ENCODE measurements at places on chromosomes 12 and 14.

DNA sequence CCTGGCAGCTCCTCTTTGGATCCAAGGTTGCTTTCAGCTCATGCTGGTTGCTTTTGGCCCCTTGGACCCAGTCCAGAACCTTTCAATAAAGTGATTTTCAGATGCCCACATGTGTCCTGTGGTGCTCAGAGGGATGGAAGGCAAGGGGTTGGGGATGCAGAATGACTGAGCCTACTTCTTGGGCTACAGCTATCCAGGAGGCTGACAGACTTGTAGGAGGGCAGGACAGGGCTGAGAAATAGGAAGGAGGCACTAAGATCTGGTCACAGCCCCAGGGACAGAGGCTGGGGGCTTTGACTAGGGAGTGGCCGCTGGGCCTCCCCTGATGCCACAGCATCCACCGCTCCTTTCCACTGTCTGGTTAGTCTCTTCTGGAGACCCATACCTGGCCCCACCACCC, 1.2 kb upstream of the HOXC11 start:
- no peak for DNase-seq

- DNase-seq, result no peak
These were observed 37.5 kb downstream of the EMP1 start for GRCh38 chr12:13233830-13234641.

- DNase-seq, result no peak
These were observed 237.0 kb upstream of the TBX3 start for GRCh38 chr12:114920771-114921554.

- DNase-seq, result no peak
These were observed 171.0 kb downstream of the PAH start for GRCh38 chr12:102745971-102746600.

DNA sequence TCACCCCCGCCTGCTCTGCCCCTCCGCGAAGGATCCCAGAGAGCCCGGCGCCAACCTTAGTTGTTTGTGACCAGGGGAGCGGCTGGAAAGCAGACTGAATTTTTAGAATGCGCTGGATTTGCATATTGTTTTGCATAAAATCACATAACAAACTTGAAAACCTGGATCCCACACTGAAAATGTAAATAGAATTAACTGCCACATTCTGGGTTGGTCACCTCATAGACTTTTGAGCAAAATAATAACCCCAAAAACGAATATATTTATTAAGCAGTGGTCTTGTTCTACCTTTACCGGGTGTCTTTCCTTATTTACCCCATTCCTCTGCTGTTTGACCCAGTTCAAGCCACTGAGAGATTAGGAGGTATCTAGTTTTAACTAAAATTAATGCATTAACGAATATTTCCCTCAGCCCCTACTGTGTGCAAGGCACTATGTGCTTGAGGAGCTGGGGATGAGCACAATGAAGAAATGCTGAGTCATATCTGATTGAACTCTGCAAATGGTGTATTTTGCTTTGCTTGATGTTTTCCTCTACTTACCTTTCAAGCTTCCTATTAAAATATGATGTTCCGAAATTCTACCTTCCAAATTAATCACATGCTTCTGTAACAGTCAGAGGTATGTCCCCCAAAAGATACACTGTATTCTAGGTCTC, 438 bp upstream of the EGLN3 start:
- no peak for DNase-seq

DNA sequence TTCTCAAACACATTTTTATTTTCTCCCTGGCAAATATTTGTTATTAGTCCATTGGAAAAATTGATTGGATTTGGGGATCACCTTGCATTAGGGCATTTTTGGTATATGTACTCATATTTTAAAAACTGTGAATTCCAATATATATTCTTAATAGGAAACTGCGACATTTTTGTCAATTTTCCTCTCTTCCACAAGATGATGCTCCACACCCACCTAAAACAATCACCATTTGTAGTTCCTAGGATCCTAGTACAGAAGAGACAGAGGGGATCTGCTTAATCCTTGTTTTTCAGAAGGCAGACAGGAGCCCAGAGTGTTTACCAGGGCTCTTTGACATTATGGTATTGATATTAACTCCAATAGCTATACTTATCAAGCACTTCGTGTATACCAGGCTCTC, 22.8 kb upstream of the OASL start:
- no peak for DNase-seq

DNA sequence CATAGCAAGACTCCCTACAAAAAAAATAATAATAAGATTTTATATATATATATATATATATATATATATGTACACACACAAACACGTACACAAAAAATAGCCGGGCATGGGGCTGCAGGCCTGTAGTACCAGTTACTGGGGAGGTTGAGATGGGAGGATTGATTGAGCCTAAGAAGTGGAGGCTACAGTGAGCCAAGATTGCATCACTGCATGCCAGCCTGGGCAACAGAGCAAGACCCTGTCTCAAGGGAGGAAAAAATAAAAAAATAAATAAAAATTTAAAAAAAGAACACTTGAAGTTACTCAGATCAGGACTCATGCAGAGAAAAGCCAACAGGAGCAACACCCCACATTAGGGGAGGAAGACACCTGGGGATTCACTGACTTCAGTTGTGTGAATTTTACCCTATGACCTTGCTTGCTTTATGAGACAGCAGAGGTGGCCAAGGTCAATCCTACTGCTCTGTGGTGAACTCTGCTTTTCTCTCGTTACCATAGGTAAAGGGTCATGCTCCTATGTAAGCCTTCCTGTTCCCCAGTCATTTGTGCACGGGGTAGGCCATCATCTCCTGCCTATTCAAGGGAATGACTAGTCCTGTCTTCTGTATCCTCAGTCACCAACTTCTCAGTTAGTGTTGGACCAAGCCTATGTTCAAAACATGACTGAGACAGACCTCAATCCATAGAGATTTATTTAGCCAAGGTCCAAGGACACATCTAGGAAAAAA, 1119.8 kb upstream of the TMEM132C start:
- no peak for DNase-seq

DNA sequence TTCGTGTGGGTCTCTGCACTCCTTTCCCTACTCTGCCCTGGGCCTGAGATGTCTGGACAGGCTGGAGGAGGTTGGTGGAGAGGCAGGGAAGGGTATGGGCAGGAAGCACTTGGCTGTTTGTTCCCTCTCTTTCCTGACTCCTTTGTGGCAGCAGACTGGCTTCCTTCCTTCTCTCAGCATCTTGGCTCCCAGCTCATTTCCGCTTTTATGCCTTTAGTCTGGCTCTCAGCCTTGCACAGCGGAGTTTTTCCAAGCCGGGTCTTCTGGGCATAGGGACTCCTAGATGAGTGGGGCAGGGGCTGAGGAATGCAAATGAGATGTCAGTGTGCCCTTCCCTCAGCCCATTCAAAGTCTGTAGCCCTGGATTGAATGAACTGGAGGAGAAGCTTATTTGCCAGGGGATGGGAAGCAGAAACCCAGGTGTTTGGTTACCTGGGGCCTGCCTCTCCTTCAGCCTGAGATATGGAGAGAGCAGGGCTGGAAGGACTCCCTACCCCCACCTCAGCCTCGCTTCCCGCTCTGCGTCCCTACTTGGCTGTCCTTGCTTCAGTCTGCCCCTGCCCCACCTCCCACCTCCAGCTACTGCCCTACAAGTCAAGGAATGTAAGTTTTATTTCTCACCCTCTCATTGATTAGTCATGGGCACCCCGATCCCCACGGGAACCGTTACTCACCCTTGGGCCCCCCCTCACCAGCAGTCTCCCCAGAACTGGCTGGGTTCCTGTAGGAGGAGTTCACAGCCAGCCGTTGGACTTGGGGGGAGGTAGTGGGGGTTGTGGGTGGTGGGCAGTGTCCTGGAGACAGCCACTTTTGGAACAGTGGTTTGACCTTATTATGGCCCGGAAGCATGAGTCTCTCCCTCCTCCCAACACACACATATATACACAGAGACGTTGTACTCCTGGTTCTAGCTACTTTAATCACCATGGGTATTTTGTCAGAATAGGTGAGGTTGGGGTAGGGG, 9.3 kb upstream of the ITGA5 start:
- DNase-seq, result no peak

- no peak for DNase-seq
These were observed 19.5 kb upstream of the FZD10 start for GRCh38 chr12:130142736-130143135.

DNA sequence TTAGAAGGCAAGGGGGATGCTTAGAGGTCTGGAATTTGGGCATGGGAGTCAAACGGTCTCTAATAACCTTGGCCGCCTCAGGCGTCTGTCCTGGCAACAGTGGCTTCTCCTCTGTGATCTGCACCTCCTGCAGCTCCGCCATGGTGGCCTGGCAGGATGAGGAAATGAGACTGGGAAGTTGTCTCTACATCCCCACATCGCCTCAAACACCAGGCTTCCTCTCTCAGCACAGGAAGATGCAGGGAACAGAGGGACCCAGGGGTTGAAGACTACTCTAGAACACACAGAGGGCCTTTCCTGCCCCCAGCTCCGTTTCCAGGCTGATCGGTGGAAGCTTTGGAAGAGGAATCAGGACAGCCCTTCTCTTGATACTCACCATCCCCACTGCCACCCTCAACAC, 1.7 kb downstream of the NDRG2 start:
- DNase-seq, result no peak

DNA sequence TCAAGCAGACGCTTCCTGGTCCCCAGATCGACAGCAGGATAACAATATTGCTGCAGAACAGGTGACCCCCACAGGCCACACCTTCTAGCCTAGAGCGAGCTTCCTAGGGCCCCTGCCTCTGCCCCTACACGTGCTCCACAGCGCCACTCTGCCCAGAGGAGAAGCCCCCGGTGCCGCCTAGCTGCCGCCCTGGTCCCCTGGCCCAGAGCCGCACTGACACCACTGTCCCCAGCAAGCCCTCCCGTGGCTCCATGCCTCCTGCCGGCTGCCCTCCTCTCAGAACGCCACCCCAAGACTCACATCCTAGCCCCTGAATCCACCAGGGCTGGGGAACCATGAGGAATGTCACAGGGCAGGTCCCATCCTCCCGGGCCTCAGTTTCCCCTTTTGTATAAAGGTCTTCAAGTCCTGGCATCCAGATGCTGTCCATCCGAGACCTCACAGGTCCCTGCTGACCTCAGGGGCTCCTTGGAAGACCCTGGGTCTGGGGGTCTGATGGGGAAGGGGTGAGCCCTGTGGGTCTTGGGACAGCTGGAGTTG, 31.0 kb downstream of the JAG2 start:
- no peak for DNase-seq

DNA sequence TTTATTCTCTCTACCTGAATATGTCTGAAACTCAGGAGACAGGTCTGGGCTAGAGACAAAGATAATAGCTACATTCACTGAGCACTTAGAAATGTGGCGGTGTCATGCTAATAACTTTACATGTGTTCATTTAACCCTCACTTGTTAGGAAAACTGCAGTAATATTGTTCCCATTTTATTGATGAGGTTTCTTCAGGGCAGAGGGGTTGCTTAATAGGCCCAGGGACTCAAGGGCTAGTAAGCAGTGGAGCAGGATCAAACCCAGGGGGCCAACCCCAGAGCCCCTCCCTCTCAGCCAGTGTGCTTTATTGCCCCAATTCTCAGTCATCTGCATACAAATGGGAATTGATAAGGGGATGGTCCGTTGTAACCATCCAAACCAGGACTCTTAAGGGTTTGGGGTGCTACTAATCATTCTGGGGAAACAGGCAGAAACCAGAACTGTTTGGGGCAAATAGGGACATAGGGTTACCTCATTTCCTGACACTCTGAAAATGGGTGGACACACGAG, 142.8 kb upstream of the AMIGO2 start:
- DNase-seq, result no peak

- DNase-seq, result no peak
These were observed 60.5 kb downstream of the ATG14 start for GRCh38 chr14:55351111-55351510.

DNA sequence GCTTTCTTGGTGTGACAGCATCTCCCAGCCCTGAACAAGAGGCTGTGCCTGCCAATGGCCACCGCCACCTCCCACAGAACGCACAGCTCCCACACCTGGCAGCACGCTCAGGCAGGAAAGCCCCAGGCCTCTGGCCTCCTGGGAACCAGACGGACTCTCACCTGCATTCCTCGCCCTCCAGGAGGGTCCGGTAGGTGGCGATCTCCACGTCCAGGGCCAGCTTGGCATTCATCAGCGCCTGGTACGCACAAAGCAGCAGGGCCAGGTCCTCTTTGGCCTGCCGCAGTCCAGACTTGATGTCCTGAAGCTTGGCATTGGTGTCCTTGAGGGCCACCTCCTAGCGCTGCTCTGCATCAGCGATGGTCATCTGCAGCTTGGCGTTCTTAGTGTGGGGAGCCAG, 12.1 kb upstream of the KRT77 start:
- DNase-seq, result no peak

GRCh38 chr12:128790653-128791373, 32.9 kb downstream of the SLC15A4 start:
- no peak for DNase-seq

- no peak for DNase-seq
These were observed 8.6 kb downstream of the DDN start for GRCh38 chr12:48990552-48990951.

DNA sequence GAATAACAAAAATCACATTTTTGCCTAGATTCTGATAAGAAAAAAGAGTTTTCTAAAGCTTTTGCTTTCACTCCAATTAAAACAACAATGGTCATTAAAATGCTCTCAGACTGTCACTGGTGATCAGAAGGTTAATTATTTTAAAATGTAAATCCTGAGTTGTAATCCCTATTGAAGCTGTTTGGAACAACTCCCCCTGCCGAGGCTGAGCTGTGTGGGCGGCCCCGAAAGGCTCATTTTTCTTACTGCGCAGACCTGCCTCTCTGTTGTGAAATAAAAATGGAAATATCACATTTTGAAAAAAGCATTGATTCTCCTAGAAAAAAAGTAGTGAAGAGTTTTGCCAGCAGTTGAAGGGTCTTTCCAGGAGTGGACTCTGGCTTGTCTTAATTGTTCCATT, 174.8 kb upstream of the CDKN3 start:
- no peak for DNase-seq

- no peak for DNase-seq
These were observed 67.2 kb downstream of the SLC8A3 start for GRCh38 chr14:70121521-70121920.

GRCh38 chr12:27756670-27757195, 23.3 kb upstream of the KLHL42 start:
- DNase-seq, result no peak

DNA sequence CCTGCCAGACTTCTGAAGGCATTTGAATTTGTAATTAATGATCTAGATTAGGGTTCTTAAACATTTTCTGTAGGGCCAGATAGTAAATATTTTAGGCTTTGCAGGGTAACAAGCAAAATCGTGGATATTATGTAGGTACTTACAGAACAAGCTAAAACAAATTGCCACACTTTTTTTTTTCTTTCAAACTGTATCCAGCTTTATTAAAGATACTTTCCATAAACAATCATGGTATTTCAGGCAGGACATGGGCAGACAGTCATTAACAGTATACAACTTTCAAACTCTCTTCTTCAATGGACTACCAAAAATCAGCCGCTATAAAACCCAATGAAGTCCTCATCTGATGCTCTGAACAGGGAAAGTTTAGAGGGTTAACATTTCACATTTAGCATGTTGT, 9.6 kb downstream of the TRMT5 start:
- no peak for DNase-seq

- DNase-seq, result no peak
These were observed 39.7 kb upstream of the STAB2 start for GRCh38 chr12:103547376-103547775.

- DNase-seq, result peak; percentile 63
These were observed 12.4 kb downstream of the IL22 start for GRCh38 chr12:68240975-68241374.

GRCh38 chr14:86543521-86543920, 1013.6 kb downstream of the FLRT2 start:
- DNase-seq, result no peak

Measured in activated CD4-positive, alpha-beta T cell treated with anti-CD3 and anti-CD28 coated beads, Interleukin-2, amount 50 U/mL, for 24 hours (primary cell).